ENCODE measurements at places on chromosomes 7 and 10. TPM values are rescaled to one million over a fixed set of nuclear protein-coding genes. Genes with fewer than 3 reads are reported as not detected.

GRCh38 chr10:97771055-97771891, 526 bp downstream of the SFRP5 start:
- peaks cover 3% of the 10 kb centered on the region for H3K4me1 ChIP-seq
- no peak for DNase-seq
- H3K27ac ChIP-seq, result no peak overlapping the region
- peak overlapping the region; percentile 37 for H3K4me3 ChIP-seq
- peaks cover 49% of the 10 kb centered on the region for H3K27me3 ChIP-seq
- H3K36me3 ChIP-seq, result peaks cover 2% of the 10 kb centered on the region

- no peaks in the 10 kb centered on the region for H3K27me3 ChIP-seq
- H3K36me3 ChIP-seq, result peaks cover 2% of the 10 kb centered on the region
- no peak overlapping the region for H3K27ac ChIP-seq
- no peak overlapping the region for H3K4me3 ChIP-seq
- DNase-seq, result no peak
These were observed 30.6 kb downstream of the RPA3 start for GRCh38 chr7:7687800-7688199.

DNA sequence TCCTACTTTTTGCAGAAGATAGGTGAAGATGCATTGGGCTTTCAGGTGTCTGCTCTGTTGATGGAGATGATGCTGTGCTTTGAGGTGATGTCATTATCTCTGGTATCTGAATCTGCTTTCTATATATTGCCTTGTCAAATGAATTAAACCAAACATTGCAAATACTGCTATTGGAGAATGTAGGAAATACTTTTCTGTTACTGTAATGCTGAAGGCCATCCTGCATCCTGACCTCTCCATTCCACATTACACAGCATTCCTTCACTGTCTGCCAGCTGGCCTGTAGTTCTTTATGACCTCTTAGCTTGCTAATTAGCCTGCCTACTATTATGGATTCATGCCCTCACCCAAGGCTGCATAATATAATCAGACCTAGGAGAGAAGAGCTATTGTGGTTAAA, 73.2 kb downstream of the VCL start:
- no peaks in the 10 kb centered on the region for H3K27me3 ChIP-seq
- peaks cover 5% of the 10 kb centered on the region for H3K4me1 ChIP-seq
- no peak overlapping the region for H3K4me3 ChIP-seq
- peaks cover 30% of the 10 kb centered on the region for H3K36me3 ChIP-seq

SPDYE6 gene
- not detected for total RNA-seq

GRCh38 chr7:100486111-100486636, 2.4 kb downstream of the NYAP1 start:
- no peaks in the 10 kb centered on the region for H3K27me3 ChIP-seq
- H3K4me3 ChIP-seq, result no peak overlapping the region
- no peaks in the 10 kb centered on the region for H3K36me3 ChIP-seq
- H3K27ac ChIP-seq, result no peak overlapping the region
- peaks cover 7% of the 10 kb centered on the region for H3K4me1 ChIP-seq

HGF gene
- total RNA-seq, result not detected

DNA sequence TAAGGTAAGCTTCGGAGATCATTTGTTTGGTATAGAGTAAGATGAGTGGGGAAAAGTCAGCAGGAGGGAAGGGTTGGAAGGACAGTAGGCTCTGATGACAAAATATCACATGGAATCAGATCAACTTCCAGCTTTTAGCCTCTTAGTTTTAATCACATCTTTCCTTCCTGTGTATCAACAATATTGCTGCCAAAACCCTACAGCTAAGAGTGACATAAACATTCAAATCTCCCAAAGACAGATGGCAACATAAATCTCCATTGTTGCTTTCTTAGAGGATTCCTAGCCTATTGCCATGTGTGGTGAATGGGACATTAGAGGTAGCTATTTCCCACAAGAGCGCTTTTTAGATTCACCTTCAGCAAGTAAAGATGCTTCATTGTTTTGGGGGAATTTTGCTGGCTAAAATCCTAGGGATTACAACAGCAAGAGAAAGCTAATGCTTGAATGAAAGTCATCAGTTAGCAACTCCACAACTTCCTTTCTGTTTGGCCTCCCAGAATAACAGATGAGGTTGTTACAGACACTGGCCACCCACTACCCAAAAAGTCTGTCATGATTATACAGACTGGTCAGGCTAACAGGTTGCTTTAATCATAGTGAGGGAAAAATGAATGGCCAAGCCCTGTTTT, 35.2 kb upstream of the FZD1 start:
- H3K4me3 ChIP-seq, result no peak overlapping the region
- H3K27me3 ChIP-seq, result no peaks in the 10 kb centered on the region
- no peaks in the 10 kb centered on the region for H3K4me1 ChIP-seq
- DNase-seq, result no peak
- H3K36me3 ChIP-seq, result no peaks in the 10 kb centered on the region

- no peak overlapping the region for H3K27ac ChIP-seq
- H3K4me1 ChIP-seq, result peaks cover 28% of the 10 kb centered on the region
- H3K27me3 ChIP-seq, result no peaks in the 10 kb centered on the region
- no peak for DNase-seq
These were observed 76.9 kb downstream of the UBE2H start for GRCh38 chr7:129875745-129876411.

LRMDA gene
- total RNA-seq, result not detected

DNA sequence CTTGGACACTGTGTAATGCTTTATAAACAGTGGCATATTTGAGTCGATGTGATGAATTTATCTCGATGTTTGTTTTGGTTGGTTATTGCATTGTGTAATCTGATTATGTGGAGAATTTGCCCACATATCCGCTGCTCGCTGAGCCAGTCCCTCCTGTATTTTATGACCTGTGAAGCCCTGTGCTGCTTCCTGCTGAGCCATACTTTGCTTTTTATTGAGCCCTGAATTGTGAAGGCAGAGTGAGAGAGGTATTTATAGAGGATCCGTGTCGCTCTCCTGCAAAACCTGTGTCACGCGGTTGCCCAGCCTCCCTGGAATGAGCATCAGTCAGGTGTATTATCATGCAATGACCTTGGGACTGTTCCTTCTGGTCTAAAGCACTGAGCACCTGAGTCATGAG, 253.7 kb downstream of the ARHGAP21 start:
- H3K36me3 ChIP-seq, result no peaks in the 10 kb centered on the region
- no peak overlapping the region for H3K4me3 ChIP-seq
- no peak overlapping the region for H3K27ac ChIP-seq
- DNase-seq, result no peak

DNA sequence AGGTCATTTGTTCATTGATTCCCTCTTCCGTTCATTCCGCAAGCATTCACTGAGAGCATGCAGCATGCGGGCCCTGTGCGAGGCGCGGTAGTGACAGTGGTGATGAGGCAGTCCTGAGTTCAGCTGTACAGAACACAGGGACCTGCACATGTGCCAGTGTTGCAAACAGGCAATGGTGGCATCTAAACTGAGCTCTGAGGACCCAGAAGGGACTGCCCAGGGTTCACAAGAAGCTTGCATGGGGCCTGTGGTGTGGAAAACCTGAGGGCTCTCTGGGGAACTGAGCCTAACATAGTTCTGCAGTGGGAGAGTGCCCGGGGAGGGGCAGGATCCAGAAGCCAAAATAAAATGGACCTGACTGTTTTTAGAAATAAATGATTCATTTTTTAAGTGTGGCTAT, 13.2 kb downstream of the ZNF488 start:
- H3K4me1 ChIP-seq, result no peaks in the 10 kb centered on the region
- H3K4me3 ChIP-seq, result no peak overlapping the region
- DNase-seq, result peak; percentile 22
- peaks cover 13% of the 10 kb centered on the region for H3K27me3 ChIP-seq
- no peak overlapping the region for H3K27ac ChIP-seq
- no peaks in the 10 kb centered on the region for H3K36me3 ChIP-seq

- no peaks in the 10 kb centered on the region for H3K27me3 ChIP-seq
- H3K4me3 ChIP-seq, result no peak overlapping the region
- no peak for DNase-seq
- no peak overlapping the region for H3K27ac ChIP-seq
- no peaks in the 10 kb centered on the region for H3K36me3 ChIP-seq
- peaks cover 11% of the 10 kb centered on the region for H3K4me1 ChIP-seq
These were observed 533.3 kb upstream of the GHITM start for GRCh38 chr10:83605783-83606630.

GRCh38 chr10:101814466-101815071, 3.7 kb downstream of the OGA start:
- no peaks in the 10 kb centered on the region for H3K27me3 ChIP-seq
- H3K27ac ChIP-seq, result peak overlapping the region; percentile 97
- peak overlapping the region; percentile 90 for H3K4me3 ChIP-seq
- DNase-seq, result no peak
- H3K4me1 ChIP-seq, result peaks cover 40% of the 10 kb centered on the region

TIMM23 gene
- total RNA-seq, result 73.9 TPM

All from activated CD8-positive, alpha-beta memory T cell treated with anti-CD3 and anti-CD28 coated beads, Interleukin-2, amount 10 ng/mL, durations not matched to agents 7 days and 5 days (primary cell).